Stimulated activated naive B cell treated with anti-CD40 and anti-IgM and Interleukin-4, amounts not matched to agents 10 μg/mL and 1 μg/mL and 100 μg/mL, for 72 hours (primary cell): ENCODE measurements at places on chromosomes 12 and 14.

- no peak for DNase-seq
- H3K27ac ChIP-seq = no peak overlapping the region
- no peak overlapping the region for H3K4me3 ChIP-seq
- no peaks in the 10 kb centered on the region for H3K4me1 ChIP-seq
- no peaks in the 10 kb centered on the region for H3K36me3 ChIP-seq
Observed at GRCh38 chr14:89123851-89124250, 293.2 kb downstream of the FOXN3 start.

DNA sequence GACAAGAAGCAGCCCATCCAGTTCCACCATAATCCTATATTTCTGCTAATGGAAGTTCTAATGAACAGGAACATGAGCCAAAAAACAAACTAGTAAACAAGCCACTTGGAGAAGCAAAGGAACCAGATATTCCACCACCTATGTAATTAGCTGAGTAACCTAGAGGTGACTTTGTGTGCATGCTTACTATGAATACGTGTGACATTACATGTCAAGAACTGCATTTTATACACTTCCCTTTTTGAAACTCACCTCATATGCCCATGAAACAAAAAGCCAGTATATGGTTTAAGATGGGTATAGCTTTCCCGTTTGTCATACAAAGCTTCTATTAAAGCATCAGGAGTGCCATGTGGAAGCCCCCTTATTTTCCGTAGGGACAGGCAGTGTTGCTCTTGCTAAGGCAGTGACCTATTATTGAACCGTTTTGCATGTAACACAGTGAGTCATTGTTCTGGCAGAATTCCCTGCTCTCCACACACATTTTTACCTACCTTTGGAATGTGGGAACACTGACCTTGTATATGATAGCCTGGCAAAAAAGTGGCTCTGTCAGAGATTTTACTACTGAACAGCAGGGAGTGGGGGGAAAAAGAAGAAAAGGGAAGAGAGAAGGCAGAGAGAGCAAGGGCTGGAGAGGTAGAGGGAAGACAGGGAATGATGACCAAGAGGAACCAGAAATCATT lies 34.8 kb upstream of the FRMD6 start:
- peaks cover 26% of the 10 kb centered on the region for H3K27me3 ChIP-seq
- H3K36me3 ChIP-seq = no peaks in the 10 kb centered on the region
- no peak overlapping the region for H3K27ac ChIP-seq
- no peaks in the 10 kb centered on the region for H3K4me1 ChIP-seq
- no peak for DNase-seq

DNA sequence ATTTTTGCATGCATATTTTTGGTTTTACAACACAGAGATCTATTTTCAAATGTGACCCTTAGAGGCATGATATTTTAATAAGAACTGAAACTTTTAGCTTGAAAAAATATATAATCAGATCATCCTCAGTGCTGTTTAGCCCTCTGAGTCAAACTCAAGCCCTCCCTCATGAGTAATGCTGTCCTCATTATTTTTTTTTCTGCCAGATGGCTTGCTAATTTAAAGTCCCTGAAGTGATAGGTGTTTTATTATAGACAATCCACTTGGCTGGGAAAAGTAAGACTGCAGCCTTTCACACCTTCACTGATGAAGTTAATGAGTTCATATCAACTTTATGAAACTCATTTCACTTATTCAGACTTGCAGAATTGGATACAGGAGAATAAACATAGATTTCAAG lies 227.7 kb downstream of the SLC16A7 start:
- no peaks in the 10 kb centered on the region for H3K4me1 ChIP-seq
- no peak for DNase-seq
- no peaks in the 10 kb centered on the region for H3K27me3 ChIP-seq
- H3K27ac ChIP-seq = no peak overlapping the region

DNA sequence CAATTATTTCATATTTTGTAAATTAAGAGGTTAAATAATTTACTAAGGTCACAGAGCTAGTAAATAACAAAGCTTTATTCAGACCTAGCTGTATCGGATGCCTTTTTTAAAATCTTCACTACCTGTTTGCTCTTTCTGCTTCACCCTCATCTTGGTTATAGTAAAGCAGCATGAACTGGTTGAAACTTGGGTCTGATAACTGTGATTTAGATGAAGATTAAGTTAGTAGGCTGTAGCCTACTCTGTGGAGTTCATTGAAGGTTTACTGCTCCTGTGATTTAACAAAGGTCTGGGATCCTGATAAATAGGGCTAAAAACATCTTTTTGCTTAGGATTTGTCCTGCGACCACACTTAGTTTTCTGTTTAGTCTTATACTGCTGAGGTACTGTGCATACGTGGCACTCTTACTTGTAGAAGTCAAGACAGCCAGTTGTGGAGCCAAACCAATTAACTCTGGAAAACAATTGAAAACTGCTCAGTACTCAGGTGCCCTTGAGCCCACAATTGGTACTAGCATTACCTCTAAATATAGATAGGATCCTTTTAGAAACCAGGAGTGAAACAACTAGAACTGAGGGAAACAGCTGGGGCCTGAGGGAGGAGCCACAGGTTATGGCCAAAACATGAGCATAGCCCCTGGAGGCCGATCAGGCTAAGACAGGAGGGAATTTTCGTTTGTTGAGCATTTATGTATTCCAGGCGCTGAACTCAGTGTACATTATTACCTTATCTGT lies 2.3 kb downstream of the SPATS2 start:
- no peaks in the 10 kb centered on the region for H3K27me3 ChIP-seq
- no peak overlapping the region for H3K27ac ChIP-seq
- DNase-seq = no peak
- peaks cover 24% of the 10 kb centered on the region for H3K4me1 ChIP-seq
